ENCODE measurements at places on chromosomes 2 and 18. TPM values are rescaled to one million over a fixed set of nuclear protein-coding genes. Genes with fewer than 3 reads are reported as not detected.
A peak's percentile ranks its signal among the peaks of the same experiment; 100 is the strongest.

DNA sequence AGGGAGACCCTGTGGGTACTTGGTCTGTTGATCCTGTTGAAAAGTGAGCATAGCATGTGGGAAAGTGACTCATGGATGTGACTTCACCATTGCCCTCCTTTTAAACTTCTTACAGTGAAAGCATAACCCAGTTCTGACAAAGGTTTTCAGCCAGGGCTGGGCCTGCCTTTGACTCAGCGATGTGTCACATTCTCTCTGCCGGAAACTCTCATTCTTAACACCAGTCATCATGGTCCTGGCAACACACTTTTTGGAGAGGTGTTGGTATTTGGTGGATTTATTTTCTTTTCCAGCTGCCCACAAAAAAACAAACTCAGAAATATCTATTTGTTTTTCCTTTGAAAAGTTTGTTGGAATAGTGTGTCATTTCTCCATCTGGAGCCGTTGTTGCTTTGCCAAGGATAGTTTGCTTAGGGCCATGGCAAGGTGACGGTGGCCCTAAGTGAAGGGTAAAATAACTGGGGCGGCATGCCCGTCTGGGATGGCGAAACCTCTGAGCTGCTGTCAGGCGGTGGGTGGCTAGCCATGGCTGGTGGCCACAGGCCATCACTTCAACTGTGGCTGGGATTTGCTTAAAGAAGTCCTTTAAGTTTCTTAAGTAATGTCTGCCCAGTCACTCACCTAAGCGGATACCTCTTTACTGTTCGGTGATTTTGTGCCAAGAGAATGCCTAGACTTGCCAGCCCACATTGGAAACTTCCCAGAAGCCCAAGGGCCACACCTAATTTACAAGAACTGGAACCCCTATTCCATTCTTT lies 123.3 kb downstream of the LTBP1 start:
- H3K4me3 ChIP-seq, result no peak overlapping the region
- no peak overlapping the region for H3K27ac ChIP-seq
- H3K36me3 ChIP-seq, result no peaks in the 10 kb centered on the region
- H3K27me3 ChIP-seq, result peaks cover 5% of the 10 kb centered on the region
- peak; percentile 13 for DNase-seq
- peaks cover 8% of the 10 kb centered on the region for H3K4me1 ChIP-seq

GRCh38 chr2:75065402-75066008 lies 107.1 kb downstream of the POLE4 start:
- no peak overlapping the region for H3K4me3 ChIP-seq
- H3K27me3 ChIP-seq, result peaks cover 2% of the 10 kb centered on the region
- no peak overlapping the region for H3K27ac ChIP-seq

The CNDP1 gene
- not detected for total RNA-seq

GRCh38 chr2:128519517-128520215 lies 201.0 kb upstream of the HS6ST1 start:
- H3K27me3 ChIP-seq, result peaks cover 4% of the 10 kb centered on the region
- no peak for DNase-seq
- peaks cover 3% of the 10 kb centered on the region for H3K36me3 ChIP-seq
- H3K27ac ChIP-seq, result no peak overlapping the region
- H3K4me3 ChIP-seq, result no peak overlapping the region
